ENCODE measurements at places on chromosomes 6 and 20.

- DNase-seq: peak; percentile 55
Observed at GRCh38 chr6:26304797-26305640, 60.0 kb upstream of the BTN3A2 start.

DNA sequence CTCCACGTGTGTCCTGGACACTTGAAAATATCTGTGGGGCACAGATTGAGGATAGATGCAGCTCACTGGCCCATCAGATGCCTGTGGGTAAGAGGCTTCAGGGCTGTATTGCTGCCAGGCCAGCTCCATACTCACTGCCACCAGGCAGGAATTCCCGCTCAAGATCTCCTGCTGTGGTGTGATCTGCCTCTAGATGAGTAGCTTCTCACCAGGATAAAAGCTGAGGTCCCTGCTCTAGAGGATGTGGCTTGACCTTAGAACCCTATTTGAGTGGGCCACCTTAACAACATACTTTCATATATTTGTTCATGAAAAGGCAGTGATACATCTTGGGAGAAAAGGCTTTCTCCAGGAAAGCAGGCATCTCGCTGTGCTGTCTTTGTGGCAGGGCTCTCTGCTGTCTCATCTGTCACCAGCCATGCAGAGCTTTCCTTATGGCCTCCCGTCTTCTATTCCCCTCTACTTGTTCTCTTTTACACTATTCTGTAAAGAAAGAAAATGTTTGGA, 165.7 kb upstream of the RNF217 start:
- no peak for DNase-seq

- DNase-seq: no peak
Observed at GRCh38 chr6:126063512-126064146, 77.3 kb downstream of the TRMT11 start.

GRCh38 chr20:43515628-43516027, 8.1 kb downstream of the L3MBTL1 start:
- DNase-seq: no peak

- no peak for DNase-seq
Observed at GRCh38 chr20:3629893-3630292, 33.3 kb downstream of the GFRA4 start.

- DNase-seq: no peak
Observed at GRCh38 chr6:56339524-56339923, 92.1 kb upstream of the COL21A1 start.

DNA sequence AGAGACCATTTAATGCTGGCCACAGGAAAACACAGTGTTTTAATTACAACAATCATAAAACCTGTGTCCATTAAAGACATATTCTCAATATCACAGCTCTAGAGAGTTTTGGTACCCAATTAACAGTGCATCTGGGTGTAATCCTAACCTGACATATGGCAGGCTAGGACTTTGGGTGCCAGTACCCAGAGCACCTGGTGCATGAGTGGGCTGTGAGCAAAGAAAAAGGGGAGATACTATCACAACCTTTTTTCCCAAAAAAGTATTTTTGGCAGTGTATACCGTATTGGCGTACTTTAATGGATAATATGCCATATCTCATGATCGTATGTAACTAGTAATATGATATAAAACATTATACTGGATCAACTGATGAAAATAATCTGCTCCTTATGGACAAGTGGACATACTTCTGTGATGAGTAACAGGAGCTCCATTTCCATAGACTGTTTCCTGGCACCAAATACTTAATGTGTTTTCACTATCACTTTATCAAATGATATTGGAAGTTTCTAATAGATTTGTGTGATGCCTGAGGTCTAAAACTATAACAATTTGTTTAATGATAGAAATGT, 91.7 kb downstream of the COL19A1 start:
- no peak for DNase-seq

- no peak for DNase-seq
Observed at GRCh38 chr20:16479666-16480065, 93.6 kb downstream of the KIF16B start.

DNA sequence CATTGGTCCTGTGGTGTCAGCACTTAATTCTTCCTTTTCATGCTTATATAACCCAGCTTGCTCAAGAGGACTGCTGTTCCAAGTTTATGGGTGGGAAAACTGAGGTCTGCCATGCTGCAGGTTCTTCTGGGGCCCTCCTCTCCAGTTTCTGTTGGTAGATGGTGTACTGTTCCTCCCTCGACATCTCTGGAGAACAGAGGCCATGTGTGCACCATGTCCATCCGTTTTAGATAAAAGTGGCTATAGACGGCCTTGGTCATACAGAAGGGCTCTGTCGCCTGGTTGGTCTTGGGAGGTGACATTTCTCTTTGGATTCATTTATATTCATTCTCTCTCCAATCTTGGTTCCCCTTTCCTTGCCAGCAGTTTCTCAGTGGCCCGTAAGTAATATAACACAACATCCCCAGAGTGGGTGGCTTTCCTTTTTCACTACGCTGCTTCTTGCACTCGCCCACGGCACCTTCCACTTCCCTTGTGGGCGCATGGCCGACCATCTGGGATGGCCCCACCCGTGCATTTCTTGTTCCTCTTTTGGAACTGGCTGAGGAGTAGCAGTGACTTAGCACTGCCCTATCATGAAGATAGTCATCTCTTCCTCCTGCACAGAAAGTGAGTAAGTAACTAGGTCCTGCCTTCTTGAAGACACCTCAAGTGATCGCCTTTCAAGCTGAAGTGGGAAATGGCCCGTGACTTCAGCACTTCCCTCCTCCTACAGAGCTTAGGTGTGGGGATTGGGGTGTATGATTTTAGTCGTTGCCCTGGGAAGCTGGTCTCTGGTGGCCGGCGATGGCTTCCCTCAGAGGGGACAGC, 94.2 kb downstream of the RREB1 start:
- DNase-seq: no peak

DNA sequence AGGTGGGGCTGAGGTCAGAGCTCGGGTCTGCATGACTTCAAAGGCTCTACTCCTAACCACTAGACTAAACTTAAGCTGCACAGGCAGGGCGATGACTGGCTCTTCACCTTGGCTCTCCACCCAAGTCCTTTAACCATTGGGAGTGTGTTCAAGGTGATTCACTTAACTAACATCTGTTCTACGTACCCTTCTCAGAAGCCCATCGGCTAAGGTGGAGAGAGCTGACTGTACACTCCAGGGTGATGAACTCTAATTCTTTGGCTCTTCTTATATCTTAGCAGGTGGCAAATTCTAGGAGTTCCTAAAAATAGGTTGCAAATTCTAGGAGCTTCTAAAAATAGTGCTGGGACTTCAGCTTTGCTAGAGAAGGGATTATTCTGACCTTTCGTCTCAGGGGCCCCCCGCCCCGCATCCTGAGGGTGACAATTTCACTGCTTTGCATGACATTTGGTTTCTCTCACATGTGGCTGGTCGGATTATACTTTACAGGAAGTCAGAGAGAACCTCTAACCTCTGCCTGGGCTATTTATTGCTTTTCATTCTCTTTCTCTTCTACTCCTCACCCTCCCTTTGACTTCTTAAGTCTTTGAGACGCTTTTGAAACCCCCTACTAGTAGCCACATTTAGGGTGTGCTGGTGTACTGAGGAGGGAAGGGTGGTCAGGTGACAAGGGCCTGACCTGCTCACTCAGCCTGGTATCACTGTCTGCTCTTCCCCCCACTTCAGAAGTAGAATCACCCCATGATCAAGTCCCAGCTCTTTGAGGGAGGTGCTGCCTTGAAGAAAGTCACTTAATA, 55.5 kb downstream of the PRDM1 start:
- peak; percentile 56 for DNase-seq

- DNase-seq: no peak
Observed at GRCh38 chr6:14235653-14236356, 118.2 kb downstream of the CD83 start.

- no peak for DNase-seq
Observed at GRCh38 chr6:78629154-78629721, 238.1 kb upstream of the IRAK1BP1 start.

- no peak for DNase-seq
Observed at GRCh38 chr20:38315290-38315966, 11.5 kb downstream of the BPI start.

GRCh38 chr20:50724851-50725723, 6.3 kb upstream of the PARD6B start:
- DNase-seq: peak; percentile 63

- DNase-seq: peak; percentile 66
Observed at GRCh38 chr6:13908955-13909381, 15.8 kb upstream of the RNF182 start.

DNA sequence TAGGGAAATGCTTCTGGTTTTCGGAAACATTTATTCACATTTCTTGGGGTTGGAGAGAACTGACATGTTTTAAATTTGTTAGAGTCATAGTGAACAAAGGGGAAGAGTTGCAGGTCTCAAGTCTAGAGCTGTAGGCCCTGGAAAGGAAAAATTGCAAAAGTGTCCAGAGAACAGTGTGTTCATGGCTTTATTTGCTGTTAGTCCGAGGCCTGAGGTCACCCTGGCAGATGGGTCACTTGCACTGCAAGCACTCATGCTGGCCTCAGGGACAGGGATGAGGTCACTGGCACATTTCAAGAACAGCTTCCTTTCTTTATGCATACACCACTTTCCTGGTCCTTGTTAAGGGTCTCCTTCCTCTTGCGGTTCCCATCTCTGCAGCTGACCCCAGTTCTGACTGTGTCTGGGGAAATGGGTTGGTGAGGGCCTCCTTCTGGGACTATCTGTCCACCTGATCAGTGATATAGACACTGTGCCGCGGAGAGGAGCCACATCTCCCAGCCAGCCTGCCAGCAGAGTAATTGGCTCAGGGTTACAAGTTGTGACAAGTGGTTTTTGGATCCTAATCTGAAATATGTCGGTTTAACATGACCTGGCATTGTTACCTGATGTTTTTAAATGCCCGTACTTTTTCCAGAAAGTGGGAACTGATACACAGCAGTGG, 194.0 kb downstream of the EYA4 start:
- DNase-seq: no peak

DNA sequence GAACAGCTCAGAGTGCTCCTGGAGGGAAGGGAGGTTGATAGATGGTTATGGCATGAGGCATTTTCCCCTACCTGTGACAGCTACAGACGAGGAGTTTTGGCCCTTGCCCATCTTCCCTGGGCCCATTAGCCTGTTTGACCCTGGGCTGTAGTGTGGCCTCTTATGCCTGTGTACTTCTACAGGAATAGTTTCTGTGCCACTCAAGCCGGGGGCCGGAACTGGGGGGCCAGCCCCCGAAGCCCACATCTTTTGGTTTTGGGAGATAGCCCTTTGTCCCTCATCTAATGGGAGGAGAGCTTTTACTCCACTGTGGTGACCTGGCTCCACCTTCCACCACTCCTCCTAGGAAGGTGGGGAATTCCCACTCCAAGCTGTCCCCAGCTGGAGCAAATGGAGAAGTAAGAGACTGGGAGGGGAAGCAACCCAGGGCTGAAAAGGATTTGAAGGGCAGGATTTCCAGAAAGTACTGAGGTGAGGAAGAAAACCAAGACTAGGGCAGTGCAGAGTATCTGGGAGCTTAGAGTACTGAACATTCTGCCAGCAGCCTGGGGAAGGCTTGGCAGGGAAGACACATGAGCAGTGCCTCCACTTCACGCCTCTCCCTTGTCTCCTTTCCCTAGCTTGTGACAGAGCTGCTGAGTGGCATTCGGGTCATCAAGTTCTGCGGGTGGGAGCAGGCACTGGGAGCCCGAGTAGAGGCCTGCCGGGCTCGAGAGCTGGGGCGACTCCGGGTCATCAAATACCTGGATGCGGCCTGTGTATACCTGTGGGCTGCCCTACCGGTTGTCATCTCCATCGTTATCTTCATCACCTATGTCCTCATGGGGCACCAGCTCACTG, 6.9 kb downstream of the ABCC10 start:
- DNase-seq: no peak

DNA sequence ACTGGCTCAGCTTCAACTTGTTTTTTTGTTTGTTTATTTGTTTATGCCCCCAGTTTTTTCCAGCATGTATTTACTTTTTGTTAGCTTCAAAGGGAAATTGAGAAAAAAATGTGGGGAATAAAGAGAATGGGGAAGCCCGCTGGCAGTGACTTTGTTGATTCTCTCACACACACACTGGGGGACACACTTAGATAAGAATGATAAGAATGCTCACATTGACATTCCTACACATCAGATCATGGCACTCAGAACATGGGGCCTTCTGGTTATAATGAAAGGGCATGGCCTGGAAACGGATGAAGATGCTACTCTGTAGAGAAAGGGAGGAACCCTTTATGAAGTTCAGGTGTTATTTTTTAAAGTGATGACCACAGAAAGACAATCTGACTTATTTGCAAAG, 15.6 kb upstream of the DAAM2 start:
- DNase-seq: no peak

DNA sequence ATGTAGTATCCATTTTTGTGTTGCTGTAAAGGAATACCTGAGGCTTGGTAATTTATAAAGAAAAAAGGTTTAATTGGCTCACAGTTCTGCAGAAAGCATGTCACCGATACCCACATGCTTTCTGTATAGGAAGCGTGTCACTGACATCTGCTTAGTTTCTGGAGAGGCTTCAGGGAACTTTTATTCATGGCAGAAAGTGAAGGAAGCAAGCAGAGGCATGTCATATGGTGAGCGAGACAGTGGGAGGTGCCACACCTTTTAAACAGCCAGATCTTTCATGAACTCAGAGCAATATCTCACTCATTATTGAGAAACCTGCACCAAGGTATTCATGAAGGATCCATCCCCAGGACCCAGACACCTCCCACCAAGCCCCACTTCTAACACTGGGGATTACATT, 3.5 kb downstream of the SUMO4 start:
- DNase-seq: no peak

DNA sequence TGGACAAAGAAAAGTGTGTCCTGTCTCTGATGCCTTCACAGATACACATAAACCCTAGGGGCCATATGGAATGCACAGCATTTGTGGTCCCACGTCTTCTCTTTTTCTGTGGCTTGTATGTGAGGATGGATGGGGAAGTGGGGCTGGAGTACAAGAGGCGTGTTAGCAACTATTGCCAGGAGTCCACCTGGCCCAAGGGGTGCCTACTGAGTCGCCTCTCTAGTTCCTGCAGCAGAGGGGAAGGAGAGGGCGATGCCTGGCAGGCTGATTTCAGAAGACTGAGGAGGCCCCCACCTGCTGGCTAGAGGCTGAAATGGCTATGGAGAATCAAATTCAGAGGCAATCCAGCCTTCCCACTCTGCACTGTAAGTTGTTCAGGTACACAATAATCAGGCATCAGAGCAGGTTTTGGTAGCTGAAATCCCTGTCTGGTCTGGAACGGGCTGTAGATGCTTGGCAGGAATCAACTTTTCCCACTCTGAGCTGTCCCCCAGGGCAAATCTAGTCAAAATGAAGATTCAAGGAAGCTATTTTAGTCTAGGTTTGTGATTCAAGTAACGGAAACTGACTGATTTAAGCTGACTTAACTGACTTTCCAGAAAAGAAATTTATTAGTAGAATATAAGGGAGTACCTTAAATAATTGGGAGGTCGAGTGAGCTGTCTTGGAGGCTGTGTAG, 14.9 kb upstream of the PPARD start:
- peak; percentile 56 for DNase-seq

Measured in LoVo (cell line).